Kidney epithelial cell (primary cell): ENCODE measurements at places on chromosomes 6 and 20. TPM values are rescaled to one million over a fixed set of nuclear protein-coding genes. Genes with fewer than 3 reads are reported as not detected.

DNA sequence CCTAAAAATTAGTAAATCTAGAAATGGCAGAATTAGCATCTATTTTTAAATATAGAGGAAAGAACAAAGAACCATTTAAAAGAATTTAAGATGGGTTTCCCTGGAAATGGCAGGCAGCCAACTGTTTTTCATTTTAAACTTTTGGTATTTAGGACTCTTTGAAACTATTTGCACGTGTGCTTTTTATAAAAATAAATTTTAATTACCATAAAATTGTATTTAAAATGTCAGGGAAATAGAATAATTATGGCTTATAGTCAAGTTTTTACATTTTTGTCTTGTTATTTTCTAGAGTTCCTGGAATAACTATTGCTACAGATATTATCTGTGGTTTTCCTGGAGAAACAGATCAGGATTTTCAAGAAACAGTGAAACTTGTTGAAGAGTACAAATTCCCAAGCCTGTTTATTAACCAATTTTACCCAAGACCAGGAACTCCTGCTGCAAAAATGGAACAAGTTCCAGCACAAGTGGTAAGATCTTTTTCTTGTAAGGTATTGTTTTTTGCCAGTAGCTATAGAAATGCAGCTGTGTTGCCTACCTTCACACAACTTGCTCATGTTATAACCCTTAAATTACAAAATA, 528.7 kb upstream of the SOX4 start:
- no peak for DNase-seq

BPHL gene
- total RNA-seq, result 26.6 and 29.1 TPM in 2 replicates

HLA-DQB2 gene
- total RNA-seq, result not detected in 2 replicates

DNA sequence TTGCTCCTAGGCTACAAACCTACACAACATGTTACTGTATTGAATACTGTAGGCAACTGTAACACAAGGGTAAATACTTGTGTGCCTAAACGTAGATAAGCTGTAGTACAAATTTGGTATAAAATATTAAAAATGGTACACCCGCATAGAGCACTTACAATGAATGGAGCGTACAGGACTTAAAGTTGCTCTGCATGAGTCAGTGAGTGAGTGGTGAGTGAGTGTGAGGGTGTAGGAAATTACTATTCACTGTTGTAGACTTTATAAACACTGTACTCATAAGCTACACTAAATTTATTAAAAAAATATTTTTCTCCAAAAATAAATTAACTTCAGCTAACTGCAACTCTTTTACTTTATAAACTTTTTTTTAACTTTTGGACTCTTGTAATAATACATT, 391.6 kb downstream of the ADGRB3 start:
- DNase-seq, result no peak

BCAS4 gene
- total RNA-seq, result 24.7 and 28.0 TPM in 2 replicates

TPX2 gene
- 16.0 and 16.1 TPM in 2 replicates for total RNA-seq

- no peak for DNase-seq
These were observed 115.2 kb downstream of the PRND start for GRCh38 chr20:4836935-4837334.
